ENCODE measurements at places on chromosomes 12 and 14.

GRCh38 chr12:115230606-115231005, 546.6 kb upstream of the TBX3 start:
- no peak for DNase-seq

GRCh38 chr12:132288516-132289215, 40.7 kb downstream of the GALNT9 start:
- DNase-seq, result no peak

GRCh38 chr12:84779169-84779568, 133.4 kb downstream of the SLC6A15 start:
- DNase-seq, result no peak

DNA sequence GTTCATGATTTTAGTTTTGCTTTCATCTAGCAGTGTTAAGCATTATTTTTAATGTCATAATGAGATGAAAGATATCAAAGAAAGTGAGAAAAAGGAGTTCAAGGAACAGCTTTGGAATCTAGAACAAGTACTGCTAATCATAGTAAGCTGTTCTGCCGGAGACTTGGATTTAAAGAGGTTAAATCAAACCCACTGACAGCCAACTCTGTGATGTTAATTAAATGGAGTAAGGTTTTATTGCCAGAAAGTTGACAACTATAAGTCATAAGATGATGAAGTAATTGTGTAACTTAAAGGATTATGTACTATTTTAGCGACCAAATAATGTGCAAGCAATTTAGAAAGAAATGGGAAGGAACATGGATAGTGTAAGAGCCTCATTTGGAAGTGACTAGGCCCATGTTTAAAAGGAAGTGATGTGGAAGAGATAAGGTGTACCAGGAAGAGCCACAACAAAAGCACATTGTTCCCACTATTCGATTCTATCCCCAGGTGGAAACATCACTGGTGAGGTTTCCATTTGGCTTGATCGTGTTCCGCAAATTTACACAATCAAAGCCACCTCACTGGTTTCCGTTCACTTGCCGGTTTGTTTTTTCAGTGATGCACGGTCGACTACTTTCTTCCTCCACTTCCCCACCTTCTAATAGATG, 388.5 kb downstream of the PAWR start:
- peak; percentile 98 for DNase-seq

- no peak for DNase-seq
Measured at GRCh38 chr14:103184046-103184445, 60.8 kb downstream of the TNFAIP2 start.

GRCh38 chr12:89084751-89085150, 267.6 kb downstream of the DUSP6 start:
- DNase-seq, result peak; percentile 51

DNA sequence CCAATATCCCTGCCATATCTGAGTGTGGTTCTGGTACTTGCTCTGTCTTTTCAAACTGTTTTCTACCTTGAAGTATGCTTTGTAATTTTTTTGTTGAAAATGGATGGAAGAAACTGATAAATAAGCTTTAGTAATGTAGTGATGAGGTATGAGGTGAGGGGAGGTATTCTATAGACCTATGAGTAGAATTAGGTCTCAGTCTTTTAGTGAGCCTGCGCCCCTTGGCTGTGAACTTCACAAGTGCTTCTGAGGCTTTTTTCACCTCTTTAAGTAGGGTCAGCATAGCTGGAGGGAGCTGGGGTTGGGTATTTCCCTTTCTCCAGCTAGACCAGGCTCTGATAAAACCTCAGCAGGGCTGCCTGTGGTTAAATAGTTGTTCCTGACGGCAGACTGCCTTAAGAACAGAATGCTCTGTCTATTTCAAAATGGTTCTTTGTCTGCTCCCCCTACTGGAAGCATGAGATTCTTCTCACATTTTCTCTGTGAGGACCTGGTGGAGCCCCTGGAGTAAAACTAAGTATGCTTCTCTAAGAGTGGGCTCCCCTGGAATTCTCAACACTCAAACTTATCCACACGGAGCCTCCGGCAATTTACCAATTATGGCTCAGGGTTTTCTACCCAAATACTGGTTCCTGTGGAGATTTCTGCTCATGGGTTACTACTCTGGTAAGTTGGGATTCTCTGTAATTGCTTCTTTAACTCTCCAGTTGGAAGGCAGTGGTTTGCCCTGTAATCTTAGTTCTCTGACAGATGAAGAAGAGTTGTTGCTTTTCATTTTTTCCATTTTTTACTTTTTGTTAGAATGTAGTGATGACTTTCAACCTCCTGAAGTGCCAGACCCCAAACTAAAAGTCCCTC, 13.1 kb downstream of the KRT5 start:
- DNase-seq, result peak; percentile 41

Data from dermis blood vessel endothelial cell (primary cell).